ENCODE measurements at places on chromosomes 5 and 9. TPM values are rescaled to one million over a fixed set of nuclear protein-coding genes. Genes with fewer than 3 reads are reported as not detected.

Gene OLFML2A
- 0.88 TPM for total RNA-seq

Gene PCDHGA6
- total RNA-seq: 0.71 TPM

Gene THBS4
- 1.3 TPM for total RNA-seq

Gene ANKDD1B
- 1.6 TPM for total RNA-seq

Gene C5orf46
- 0.97 TPM for total RNA-seq

Gene SPDL1
- 45.8 TPM for total RNA-seq

GRCh38 chr9:109640580-109641371 is 139.2 kb upstream of the PALM2AKAP2 start:
- H3K4me1 ChIP-seq: no peaks in the 10 kb centered on the region
- peak; percentile 33 for DNase-seq
- peak overlapping the region; percentile 54 for H3K4me3 ChIP-seq

- DNase-seq: no peak
- H3K4me3 ChIP-seq: no peak overlapping the region
- H3K27me3 ChIP-seq: no peaks in the 10 kb centered on the region
- peaks cover 16% of the 10 kb centered on the region for H3K4me1 ChIP-seq
- no peak overlapping the region for H3K27ac ChIP-seq
- H3K36me3 ChIP-seq: no peaks in the 10 kb centered on the region
These were observed 45.2 kb downstream of the ALG2 start for GRCh38 chr9:99176527-99177013.

DNA sequence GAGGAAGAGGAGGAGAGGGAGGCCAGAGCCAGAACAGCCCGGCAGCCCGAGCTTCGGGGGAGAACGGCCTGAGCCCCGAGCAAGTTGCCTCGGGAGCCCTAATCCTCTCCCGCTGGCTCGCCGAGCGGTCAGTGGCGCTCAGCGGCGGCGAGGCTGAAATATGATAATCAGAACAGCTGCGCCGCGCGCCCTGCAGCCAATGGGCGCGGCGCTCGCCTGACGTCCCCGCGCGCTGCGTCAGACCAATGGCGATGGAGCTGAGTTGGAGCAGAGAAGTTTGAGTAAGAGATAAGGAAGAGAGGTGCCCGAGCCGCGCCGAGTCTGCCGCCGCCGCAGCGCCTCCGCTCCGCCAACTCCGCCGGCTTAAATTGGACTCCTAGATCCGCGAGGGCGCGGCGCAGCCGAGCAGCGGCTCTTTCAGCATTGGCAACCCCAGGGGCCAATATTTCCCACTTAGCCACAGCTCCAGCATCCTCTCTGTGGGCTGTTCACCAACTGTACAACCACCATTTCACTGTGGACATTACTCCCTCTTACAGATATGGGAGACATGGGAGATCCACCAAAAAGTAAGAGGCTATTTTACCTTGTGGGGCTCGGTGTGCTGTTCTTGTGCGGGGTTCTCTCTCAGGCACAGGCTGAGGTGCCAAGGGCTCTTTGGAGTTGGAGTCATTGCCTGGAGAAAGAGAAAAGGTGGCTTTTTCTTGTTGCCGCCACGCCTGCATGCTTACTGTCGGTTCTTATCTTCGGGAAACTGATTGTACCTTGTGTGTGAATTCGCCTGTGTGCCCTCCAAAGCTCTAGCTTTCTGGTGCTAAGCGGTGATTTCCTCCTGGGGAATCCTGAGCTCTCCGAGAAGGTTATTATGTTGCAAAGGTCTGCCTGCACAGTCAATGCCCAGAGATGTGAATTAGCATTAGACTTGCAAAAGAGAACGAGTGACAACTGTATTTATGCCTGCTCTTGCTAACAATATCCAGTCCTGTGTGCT is at the start of gene ISL1:
TSS of gene ISL1 (plus strand) at position 318 of the 991 bp plus-strand sequence. CDS start at position 542, 224 bp downstream.
- H3K4me3 ChIP-seq: peak within 1 kb of the TSS; percentile 91
- peak; percentile 88 for DNase-seq
- H3K36me3 ChIP-seq: peaks cover 84% of the 10 kb centered on the region

GRCh38 chr5:77751328-77752023 is 24.7 kb downstream of the TBCA start:
- peaks cover 18% of the 10 kb centered on the region for H3K4me1 ChIP-seq
- DNase-seq: no peak
- no peak overlapping the region for H3K27ac ChIP-seq
- H3K4me3 ChIP-seq: no peak overlapping the region

GRCh38 chr5:125583321-125584139 is 837.1 kb upstream of the ZNF608 start:
- no peaks in the 10 kb centered on the region for H3K4me1 ChIP-seq
- H3K27me3 ChIP-seq: no peaks in the 10 kb centered on the region
- no peak for DNase-seq
- H3K36me3 ChIP-seq: no peaks in the 10 kb centered on the region
- H3K4me3 ChIP-seq: no peak overlapping the region
- H3K27ac ChIP-seq: no peak overlapping the region

GRCh38 chr9:91119679-91120078 is 242.0 kb downstream of the AUH start:
- H3K36me3 ChIP-seq: no peaks in the 10 kb centered on the region
- no peak overlapping the region for H3K27ac ChIP-seq
- peaks cover 22% of the 10 kb centered on the region for H3K4me1 ChIP-seq
- H3K27me3 ChIP-seq: no peaks in the 10 kb centered on the region

DNA sequence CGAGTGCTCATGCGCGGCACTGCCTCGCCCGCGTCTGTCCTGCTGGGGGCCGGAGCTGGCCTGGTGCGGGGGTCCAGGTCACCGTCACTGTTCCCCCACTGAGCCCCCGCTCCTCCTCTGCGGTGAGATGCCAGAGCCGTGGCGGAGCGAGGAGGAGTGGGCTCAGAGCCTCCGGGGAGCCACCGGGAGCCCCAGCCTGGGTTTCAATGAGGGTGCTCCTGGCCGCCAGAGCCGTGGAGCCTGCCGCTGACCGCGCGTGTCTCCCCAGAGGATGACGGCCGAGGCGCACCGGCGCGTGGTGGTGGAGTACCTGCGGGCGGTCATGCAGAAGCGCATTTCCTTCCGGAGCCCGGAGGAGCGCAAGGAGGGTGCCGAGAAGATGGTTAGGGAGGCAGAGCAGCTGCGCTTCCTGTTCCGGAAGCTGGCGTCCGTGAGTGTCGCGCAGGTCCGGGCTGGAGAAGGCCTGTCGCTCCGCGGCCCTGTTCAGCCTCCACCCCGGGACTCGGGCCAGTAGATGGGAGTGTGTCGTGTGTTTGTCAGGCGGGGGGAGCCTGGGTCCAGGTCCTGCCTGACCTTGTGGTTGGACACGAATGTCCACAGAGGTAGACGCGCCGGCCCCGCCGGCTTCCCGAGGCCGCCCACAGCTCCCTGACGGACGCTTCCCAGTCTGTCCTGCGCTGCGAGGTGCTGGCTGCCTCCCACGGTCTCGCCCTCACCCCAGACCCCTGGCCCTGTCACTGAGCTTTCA is 22.0 kb downstream of the EXOC3 start:
- no peaks in the 10 kb centered on the region for H3K27me3 ChIP-seq
- H3K27ac ChIP-seq: no peak overlapping the region
- H3K36me3 ChIP-seq: peaks cover 40% of the 10 kb centered on the region
- H3K4me1 ChIP-seq: peaks cover 3% of the 10 kb centered on the region

DNA sequence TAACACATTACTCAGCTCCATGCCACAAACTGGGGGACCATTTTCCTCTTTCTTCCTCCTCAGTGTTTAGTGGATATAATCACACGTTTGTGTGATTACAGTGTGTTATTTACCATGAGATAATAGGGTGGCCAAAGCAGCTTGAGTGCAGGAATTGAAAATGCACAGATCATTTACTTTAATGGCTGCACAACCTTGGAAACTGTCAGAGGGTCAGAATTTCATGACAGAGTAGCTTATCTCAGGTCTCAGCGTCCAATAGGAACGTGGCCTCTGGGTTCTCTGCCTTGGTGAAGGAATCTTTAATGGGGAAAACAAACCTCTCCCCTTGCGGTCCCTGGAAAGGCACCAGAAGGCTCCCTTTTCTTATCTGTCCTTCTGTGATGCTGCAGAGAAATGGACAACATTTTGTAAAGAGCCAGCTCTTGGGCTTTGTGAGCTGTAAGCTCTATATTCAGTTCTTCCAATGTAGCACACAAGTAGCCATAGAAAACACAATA is 87.4 kb upstream of the CD180 start:
- H3K4me1 ChIP-seq: peaks cover 11% of the 10 kb centered on the region
- H3K36me3 ChIP-seq: no peaks in the 10 kb centered on the region
- DNase-seq: no peak
- no peak overlapping the region for H3K4me3 ChIP-seq
- H3K27ac ChIP-seq: no peak overlapping the region

GRCh38 chr9:6072865-6073264 is 57.4 kb upstream of the RANBP6 start:
- no peaks in the 10 kb centered on the region for H3K27me3 ChIP-seq
- no peak overlapping the region for H3K4me3 ChIP-seq
- DNase-seq: no peak

GRCh38 chr5:64166201-64166959 is 737 bp downstream of the RNF180 start:
- no peak for DNase-seq
- H3K4me1 ChIP-seq: no peaks in the 10 kb centered on the region
- H3K27me3 ChIP-seq: peaks cover 10% of the 10 kb centered on the region
- peak overlapping the region; percentile 75 for H3K4me3 ChIP-seq
- peaks cover 14% of the 10 kb centered on the region for H3K36me3 ChIP-seq
- no peak overlapping the region for H3K27ac ChIP-seq

DNA sequence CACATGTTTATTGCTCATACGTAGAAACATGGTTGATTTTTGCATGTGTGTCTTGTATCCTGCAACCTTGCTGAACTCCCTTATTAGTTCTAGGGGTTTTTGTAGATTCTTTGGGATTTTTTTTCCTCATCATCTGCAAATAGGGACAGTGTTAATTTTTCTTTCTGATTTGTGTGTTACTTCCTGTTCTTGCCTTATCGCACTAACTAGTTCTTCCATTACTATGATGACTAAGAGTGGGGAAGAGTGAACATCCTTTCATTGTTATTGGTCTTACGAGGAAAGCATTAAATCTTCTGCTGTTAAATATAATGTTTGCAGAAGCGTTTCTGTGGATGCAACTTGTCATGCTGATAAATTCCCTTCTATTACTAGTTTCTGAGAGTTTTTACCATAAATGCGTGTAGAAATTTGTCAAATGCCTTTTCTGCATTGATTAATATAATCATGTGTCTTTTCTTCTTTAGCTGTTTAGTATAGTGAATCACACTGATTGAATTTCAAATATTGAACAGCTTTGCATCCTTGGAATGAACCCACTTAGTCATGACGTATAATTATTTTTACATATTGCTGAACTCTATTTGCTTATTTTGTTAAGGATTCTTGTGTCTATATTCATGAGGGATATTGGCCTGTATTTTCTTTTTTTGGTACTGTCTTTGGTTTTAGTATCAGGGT is 32.1 kb upstream of the RNF130 start:
- no peaks in the 10 kb centered on the region for H3K36me3 ChIP-seq
- peaks cover 28% of the 10 kb centered on the region for H3K27me3 ChIP-seq
- H3K4me1 ChIP-seq: no peaks in the 10 kb centered on the region
- no peak overlapping the region for H3K4me3 ChIP-seq
- DNase-seq: no peak

- H3K4me3 ChIP-seq: no peak overlapping the region
- H3K27me3 ChIP-seq: no peaks in the 10 kb centered on the region
- no peaks in the 10 kb centered on the region for H3K36me3 ChIP-seq
- DNase-seq: no peak
These were observed 693.1 kb upstream of the DMAC1 start for GRCh38 chr9:8492679-8493078.

- H3K27ac ChIP-seq: no peak overlapping the region
- H3K4me3 ChIP-seq: no peak overlapping the region
- H3K36me3 ChIP-seq: no peaks in the 10 kb centered on the region
- peaks cover 9% of the 10 kb centered on the region for H3K27me3 ChIP-seq
These were observed 39.9 kb downstream of the NEURL1B start for GRCh38 chr5:172680921-172681320.

- no peaks in the 10 kb centered on the region for H3K27me3 ChIP-seq
- no peaks in the 10 kb centered on the region for H3K4me1 ChIP-seq
- no peak overlapping the region for H3K27ac ChIP-seq
- no peaks in the 10 kb centered on the region for H3K36me3 ChIP-seq
- no peak overlapping the region for H3K4me3 ChIP-seq
- no peak for DNase-seq
These were observed 9.1 kb upstream of the GNAQ start for GRCh38 chr9:78040726-78041125.

- peaks cover 28% of the 10 kb centered on the region for H3K4me1 ChIP-seq
- peak overlapping the region; percentile 98 for H3K4me3 ChIP-seq
- no peak for DNase-seq
- H3K27me3 ChIP-seq: no peaks in the 10 kb centered on the region
- no peak overlapping the region for H3K27ac ChIP-seq
These were observed 3.8 kb downstream of the SPRY4 start for GRCh38 chr5:142320851-142321560.

DNA sequence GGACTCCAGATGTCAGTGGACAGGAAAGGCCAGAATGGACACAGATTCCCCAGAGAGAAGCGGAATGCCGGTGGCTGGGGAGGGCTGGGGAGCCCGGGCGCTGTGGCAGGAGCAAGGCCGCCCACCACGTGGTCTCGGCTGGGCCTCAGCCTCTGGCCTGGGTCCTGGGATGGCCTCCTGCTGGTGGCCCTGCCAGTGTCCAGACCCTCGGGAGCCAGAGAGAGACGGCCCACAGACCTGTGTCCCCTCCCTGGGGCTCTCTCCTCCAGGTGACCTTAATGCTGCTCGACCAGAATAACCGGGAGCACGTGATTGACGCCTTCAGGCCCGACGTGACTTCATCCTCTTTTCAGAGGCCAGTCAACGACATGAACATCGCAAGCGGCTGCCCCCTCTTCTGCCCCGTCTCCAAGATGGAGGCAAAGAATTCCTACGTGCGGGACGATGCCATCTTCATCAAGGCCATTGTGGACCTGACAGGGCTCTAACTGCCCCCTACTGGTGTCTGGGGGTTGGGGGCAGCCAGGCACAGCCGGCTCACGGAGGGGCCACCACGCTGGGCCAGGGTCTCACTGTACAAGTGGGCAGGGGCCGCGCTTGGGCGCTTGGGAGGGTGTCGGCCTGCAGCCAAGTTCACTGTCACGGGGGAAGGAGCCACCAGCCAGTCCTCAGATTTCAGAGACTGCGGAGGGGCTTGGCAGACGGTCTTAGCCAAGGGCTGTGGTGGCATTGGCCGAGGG is 19.0 kb downstream of the FBXW5 start:
- H3K27me3 ChIP-seq: no peaks in the 10 kb centered on the region
- no peaks in the 10 kb centered on the region for H3K4me1 ChIP-seq
- H3K36me3 ChIP-seq: peaks cover 47% of the 10 kb centered on the region
- H3K4me3 ChIP-seq: no peak overlapping the region
- no peak overlapping the region for H3K27ac ChIP-seq
- DNase-seq: no peak
